PC-9 (cell line): ENCODE measurements at places on chromosomes 2 and 18. TPM values are rescaled to one million over a fixed set of nuclear protein-coding genes. Genes with fewer than 3 reads are reported as not detected.

MIB1 gene
- total RNA-seq = 40.1 and 40.3 TPM in 2 replicates

RND3 gene
- 72.9 and 99.1 TPM in 2 replicates for total RNA-seq

GAD1 gene
- total RNA-seq = 3.5 and 4.3 TPM in 2 replicates

FHL2 gene
- 109 and 117 TPM in 2 replicates for total RNA-seq

NDUFS1 gene
- total RNA-seq = 60.7 and 68.9 TPM in 2 replicates

COL6A3 gene
- total RNA-seq = 0.57 and 0.75 TPM in 2 replicates
